ENCODE measurements at places on chromosomes 1 and 21.

DNA sequence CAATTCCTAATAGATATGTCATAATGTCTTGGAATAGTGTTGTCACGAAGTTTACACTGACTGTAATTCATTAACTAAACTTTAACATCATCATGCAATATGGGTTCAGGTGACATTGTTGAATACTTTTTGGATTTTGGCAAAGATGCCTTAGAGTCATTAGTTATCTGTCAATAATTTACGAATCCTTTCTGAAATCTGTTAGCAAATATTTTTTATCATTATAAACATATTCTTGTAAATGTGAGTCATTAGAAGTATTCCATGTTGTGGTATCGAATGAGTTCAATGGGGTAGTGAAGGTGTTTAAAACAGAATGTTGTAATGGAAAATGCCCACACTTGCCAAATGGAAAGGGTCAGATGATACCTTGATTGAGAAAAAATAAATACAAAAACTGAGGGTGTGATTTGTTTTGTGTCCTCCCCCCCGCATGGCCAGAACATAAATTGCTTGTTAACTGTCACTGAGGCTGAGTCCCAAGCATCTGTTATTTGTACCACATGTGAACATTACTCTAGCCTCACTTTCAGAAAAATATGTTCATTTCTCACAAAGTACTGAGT, 5.2 kb upstream of the NR5A2 start:
- DNase-seq, result no peak

GRCh38 chr1:41242342-41243078, 404 bp upstream of the SCMH1 start:
- DNase-seq, result peak; percentile 27

DNA sequence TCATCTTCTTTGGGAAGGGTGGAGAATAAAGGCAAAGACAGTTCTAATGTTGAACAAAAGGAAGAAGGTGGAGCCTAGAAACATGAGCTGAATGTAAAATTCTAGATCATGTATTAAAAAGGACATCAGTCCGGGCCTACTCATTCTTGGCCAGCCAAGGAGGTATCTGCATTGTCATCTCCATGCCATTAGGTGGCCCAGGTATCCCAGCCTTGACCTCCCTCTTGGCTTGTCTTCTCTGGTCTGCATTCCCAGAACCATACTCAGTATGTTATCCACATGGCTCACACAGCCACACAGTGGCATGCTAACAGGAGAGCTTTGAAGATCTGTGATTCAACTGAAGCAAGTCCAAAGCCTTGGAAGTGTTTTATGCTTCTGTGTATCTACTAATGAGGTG, 369.8 kb upstream of the KAZN start:
- no peak for DNase-seq

GRCh38 chr1:37509181-37509580, 5.4 kb downstream of the MEAF6 start:
- no peak for DNase-seq

GRCh38 chr1:184753608-184754475, 816 bp downstream of the EDEM3 start:
- DNase-seq, result no peak

- peak; percentile 33 for DNase-seq
Observed at GRCh38 chr1:6268415-6268814, 7.5 kb upstream of the GPR153 start.

GRCh38 chr1:63864224-63864641, 90.4 kb downstream of the ROR1 start:
- no peak for DNase-seq

DNA sequence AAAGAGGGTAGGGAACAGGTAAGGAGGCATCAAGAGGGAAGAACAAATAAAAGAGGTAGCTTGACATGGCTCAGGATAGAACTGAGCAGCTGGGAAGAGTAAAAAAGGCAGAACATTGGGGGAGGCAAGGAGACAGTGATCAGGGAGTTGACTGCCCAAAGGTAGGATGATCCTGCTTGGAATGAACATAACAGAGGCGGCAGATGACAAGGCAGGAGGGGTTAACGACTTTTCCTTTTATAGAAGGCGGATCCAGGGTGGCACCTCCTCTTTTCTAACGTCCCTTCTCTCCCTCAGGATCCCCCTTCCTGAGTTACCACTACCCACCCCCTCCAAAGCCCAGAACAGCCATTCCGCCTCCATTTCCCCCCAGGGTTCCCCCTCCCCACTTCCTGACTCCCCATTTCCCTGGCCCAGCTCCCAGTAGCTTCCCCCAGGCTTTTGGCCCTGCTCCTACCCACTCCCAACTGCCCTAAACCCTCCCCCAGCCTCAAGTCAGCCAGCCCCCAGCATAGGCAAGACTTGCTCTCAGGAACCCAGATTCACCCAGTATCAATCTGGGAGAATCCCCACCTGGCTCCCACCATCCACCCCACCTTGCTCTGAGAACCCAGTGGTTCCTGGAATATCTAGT, 769 bp upstream of the ADAMTS4 start:
- no peak for DNase-seq

DNA sequence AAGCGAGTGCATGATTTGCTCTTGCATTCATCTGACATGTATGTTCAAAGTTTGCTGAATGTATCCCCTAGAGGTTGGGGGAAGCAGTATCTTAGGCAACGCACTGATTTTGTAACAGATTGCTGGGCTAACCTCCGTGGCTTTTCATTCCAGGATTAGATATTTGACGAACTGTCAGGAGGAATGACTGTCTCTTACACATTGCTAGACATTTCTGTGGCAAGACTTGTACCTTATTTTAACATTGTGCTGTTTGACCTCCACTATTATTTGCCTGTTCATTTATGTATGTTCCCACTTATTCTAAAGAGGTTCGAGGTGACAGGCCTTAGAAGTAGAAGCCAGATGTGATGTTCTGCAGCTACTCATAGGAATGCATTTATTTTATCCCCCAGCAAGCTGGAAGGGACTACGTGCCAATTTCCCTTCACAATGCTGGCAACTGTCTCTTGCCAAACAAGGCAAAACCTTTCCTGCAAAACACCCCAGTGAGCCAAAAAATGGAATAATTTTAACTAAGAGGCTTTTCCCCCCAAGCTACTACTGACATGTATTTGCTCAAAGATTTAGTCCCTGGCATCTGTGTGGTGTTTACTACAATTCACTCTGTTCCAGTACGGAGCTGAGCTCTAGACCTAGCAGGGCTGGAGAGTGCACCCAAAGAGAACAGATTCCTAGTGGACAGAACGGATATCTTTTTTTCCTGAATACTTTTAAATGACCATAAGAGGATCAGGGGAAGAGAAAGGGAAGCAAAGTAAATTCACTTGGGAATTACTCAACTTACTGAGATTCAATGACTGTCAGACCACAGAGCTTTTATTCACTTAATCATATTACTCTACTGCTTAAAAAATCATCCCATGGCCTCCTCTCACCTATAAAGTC, 646.2 kb downstream of the SMYD3 start:
- peak; percentile 91 for DNase-seq

DNA sequence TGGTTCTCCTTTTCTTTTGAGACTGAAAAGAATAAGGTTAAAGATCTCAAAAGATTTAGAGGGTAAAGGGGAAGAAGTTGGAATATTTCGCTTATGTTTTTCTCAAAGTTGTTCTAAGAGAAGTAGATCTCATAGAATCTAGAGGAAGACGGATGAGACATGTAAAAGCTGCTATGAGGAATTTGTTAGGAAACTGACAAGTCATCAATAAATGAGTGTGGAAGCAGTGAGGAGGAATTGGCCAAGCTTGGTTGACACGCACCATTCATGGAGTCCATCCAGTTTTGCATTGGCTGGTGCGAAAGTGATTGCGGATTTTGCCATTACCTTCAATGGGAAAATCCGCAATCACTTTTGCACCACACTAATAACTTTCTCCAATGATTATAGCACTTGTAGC, 20.0 kb downstream of the SLAMF6 start:
- DNase-seq, result no peak

- DNase-seq, result peak; percentile 89
Observed at GRCh38 chr1:109546311-109547109, 1.9 kb upstream of the GNAI3 start.

DNA sequence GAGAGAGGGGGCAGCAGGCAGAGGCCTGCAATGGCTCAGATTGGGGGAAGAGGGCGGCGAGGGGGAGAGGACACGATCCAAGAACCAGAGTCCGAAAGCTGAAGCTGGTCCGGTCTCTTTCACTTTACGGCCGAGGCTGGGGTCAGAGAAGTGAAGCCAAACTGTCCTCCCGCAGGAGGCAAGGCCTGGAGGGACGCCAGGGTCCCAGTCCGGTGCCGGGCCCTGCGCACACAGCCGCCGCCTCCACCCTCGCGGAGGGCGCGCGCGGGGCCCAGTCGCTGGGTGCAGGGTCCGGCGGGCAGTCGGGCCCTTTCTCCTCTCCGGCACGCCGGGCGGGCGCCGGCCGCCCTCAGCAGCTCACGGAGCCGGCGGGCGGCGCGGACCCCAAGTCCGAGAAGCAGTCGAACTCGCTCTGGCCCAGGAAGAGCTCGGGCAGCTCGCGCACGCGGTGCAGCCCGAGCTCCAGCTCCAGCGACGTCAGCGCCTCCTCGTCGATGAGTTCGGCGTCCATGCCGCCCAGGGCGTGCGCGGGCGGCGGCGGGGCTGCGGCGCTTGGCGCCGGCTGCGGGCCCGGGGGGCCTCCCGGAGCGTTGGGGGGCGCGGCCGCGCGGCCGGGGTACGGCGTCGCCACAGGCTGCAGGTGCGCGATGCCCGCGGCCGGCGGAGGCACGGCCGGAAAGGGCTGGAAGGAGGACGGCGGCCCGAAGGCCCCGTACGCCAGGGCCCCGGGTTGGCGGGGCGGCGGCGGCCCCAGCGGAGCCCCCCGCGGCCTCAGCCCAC, 749 bp downstream of the CITED4 start:
- DNase-seq, result no peak

GRCh38 chr1:222749927-222750326, 12.9 kb downstream of the FAM177B start:
- no peak for DNase-seq

GRCh38 chr1:8430476-8430875, 112.6 kb downstream of the SLC45A1 start:
- no peak for DNase-seq

- DNase-seq, result no peak
Observed at GRCh38 chr21:15732290-15732995, 2.7 kb downstream of the USP25 start.

DNA sequence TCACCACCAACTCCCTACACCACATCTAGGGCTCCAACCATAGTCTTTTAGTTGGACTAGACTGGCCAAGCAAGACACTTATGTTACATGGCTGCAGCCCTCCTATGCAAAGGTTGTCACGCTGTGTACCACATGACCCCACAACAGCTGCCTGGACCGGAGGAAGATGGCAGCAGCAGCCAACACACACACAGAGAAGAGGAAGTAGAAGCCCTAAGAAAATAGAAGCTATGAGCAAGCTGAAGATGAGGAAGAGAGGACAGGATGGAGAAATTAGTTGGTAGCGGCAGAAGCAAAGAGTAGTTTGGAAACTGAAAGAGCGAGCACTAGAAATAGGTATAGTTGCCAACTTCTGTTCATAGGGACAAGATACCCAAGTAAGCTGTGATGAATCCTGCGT, 60.8 kb upstream of the RALGPS2 start:
- DNase-seq, result no peak

DNA sequence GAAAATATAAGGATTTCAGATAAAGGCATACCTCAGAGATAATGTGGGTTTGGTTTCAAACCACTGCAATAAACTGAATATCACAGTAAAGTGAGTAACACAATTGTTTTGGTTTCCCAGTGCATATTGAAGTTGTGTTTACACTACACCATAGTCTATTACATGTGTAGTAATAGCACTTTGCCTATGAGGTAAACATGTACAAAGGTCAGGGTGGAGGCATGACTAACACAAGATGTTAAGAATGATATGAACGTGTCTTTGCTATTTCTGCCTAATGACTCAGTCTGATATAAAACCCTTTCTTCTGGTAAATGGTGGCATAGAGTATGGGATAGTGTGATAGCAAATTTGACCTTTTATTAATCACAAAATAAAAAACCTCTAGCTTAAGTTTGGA, 621.5 kb upstream of the ADGRL2 start:
- DNase-seq, result no peak

- DNase-seq, result no peak
Observed at GRCh38 chr1:89630048-89630447, 2.9 kb upstream of the LRRC8C start.

GRCh38 chr1:95304803-95305202, 70.8 kb downstream of the RWDD3 start:
- DNase-seq, result no peak

- DNase-seq, result no peak
Observed at GRCh38 chr1:33261344-33261743, 5.1 kb downstream of the ZNF362 start.

DNA sequence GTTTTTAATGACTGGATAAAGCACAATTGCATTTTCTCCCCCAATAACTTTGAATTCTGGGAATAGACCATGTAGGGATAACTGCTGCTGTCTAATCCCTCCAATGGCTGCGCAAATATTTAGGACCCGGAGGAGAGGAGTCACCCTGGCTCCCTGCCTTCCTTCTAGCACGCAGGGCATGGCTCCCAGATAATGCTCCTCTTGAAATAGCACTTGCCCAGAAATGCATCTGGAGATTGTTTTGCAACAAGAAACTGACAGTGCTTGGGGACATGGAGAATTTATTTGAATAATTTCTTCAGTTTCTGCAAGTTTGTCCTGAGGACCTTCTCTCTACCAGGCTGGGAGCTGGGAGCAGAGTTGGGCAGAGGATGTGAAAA, 83.5 kb downstream of the MAN1C1 start:
- no peak for DNase-seq

DNA sequence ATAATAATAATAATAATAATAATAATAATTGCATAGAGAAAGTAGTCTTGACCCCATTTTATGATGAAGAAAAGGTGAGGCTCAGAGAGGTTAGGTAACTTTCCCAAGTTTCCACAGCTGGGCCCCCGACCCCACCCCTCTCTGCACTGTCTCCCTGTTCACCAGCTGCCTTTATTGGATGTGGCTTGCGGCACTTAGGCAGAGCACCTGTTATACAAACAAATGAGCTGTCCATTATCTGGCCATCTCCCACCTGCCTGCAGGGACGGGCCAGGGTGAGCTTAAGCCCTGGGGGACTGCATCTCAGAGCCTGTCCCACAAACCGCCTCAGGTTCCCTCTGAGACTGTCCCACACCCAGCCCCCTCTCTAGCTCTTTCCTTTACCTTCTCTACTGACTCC, 10.1 kb upstream of the EFNA1 start:
- no peak for DNase-seq

GRCh38 chr21:45220714-45221490, 66.8 kb downstream of the POFUT2 start:
- DNase-seq, result no peak

- no peak for DNase-seq
Observed at GRCh38 chr1:39199593-39199992, 4.9 kb upstream of the MACF1 start.

Measured in NCI-H1694 treated with DMSO at 0.1 percent for 48 hours (cell line).